ENCODE measurements at places on chromosomes 4 and X. TPM values are rescaled to one million over a fixed set of nuclear protein-coding genes. Genes with fewer than 3 reads are reported as not detected.

Gene JAKMIP1
- total RNA-seq, result 0.89 TPM

Gene SORBS2
- 92.6 TPM for total RNA-seq

Gene MAGEA10
- not detected for total RNA-seq

Gene BMP2K
- 32.5 TPM for total RNA-seq

DNA sequence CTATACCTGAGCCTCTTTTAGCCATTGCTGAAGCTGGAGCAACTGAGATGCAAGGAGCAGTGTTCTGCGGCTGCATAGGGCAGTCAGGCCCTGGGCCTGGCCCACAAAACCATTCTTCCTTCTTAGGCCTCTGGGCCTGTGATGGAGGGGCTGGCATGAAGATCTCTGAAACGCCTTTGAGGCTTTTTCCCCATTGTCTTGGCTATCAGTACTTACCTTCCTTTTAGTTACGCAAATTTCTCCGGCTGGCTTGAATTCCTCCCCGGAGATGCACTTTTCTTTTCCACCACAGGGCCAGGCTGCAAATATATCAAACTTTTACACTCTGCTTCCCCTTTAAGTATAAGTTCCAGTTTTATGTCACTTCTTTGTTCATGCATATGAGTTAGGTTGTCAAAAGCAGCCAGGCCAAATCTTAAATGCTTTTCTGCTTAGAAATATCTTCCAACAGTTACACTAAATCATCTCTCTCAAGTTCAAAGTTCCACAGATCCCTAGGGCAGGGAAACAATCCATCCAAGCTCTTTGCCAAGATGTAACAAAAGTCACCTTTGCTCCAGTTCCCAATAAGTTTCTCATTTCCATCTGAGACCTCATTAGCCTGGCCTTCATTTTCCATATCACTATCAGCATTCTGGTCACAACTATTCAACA is 194.4 kb upstream of the PCDH7 start:
- DNase-seq, result no peak

- DNase-seq, result no peak
Observed at GRCh38 chrX:46694549-46694948, 64.4 kb downstream of the SLC9A7 start.
